SJSA1 (cell line): ENCODE measurements at places on chromosomes 12 and 14. TPM values are rescaled to one million over a fixed set of nuclear protein-coding genes. Genes with fewer than 3 reads are reported as not detected.
A peak's percentile ranks its signal among the peaks of the same experiment; 100 is the strongest.

The HAL gene
- total RNA-seq, result 0.18 and 0.34 TPM in 2 replicates

GRCh38 chr14:54338696-54339317 is 58.0 kb upstream of the CDKN3 start:
- 0 out of 2 replicates have a peak, but pooled peaks cover 3% of the 10 kb centered on the region for H3K27me3 ChIP-seq
- no peaks in the 10 kb centered on the region for H3K36me3 ChIP-seq

GRCh38 chr12:52534482-52534881 is 14.3 kb upstream of the KRT5 start:
- H3K36me3 ChIP-seq, result no peaks in the 10 kb centered on the region
- H3K4me1 ChIP-seq, result peaks cover 13% of the 10 kb centered on the region
- H3K27ac ChIP-seq, result no peak overlapping the region
- H3K4me3 ChIP-seq, result no peak overlapping the region
- H3K27me3 ChIP-seq, result 0 out of 2 replicates have a peak, but pooled peaks cover 14% of the 10 kb centered on the region

- no peak overlapping the region for H3K4me3 ChIP-seq
- H3K27ac ChIP-seq, result no peak overlapping the region
- no peaks in the 10 kb centered on the region for H3K36me3 ChIP-seq
- peak; percentile 42 for DNase-seq
- H3K4me1 ChIP-seq, result no peaks in the 10 kb centered on the region; the same call in 1 of the 2 replicates
Observed at GRCh38 chr14:45743884-45744283, 490.9 kb upstream of the MIS18BP1 start.

GRCh38 chr12:27297566-27297965 is 35.1 kb upstream of the BMAL2 start:
- H3K4me3 ChIP-seq, result no peak overlapping the region
- peaks cover 7% of the 10 kb centered on the region for H3K36me3 ChIP-seq
- DNase-seq, result no peak
- no peak overlapping the region for H3K27ac ChIP-seq

DNA sequence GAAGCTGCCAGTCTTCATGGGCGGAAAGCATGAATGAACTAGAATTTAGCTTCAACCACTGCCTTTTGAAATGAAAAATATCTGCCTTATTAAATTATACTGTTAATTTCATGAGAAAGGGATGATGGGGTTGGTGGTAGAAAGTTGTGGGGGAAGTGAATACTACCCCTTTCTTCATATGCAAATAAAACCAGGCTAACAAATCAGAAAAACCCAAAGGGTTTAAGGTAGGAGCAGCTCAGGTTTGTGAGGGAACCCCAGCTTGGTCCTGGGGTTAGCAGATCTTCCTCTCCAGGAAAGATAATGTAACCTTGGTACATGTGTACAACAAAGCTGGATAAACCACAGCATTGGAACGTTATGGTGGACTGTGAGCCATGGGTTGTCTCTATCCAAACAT is 84.0 kb downstream of the PPP2R5C start:
- no peak overlapping the region for H3K4me3 ChIP-seq
- no peaks in the 10 kb centered on the region for H3K27me3 ChIP-seq
- DNase-seq, result no peak
- H3K36me3 ChIP-seq, result peaks cover 15% of the 10 kb centered on the region

GRCh38 chr12:50621399-50622300 is 116.9 kb downstream of the DIP2B start:
- no peak overlapping the region for H3K4me3 ChIP-seq
- no peaks in the 10 kb centered on the region for H3K36me3 ChIP-seq
- H3K4me1 ChIP-seq, result peaks cover 65% of the 10 kb centered on the region
- H3K27ac ChIP-seq, result peak overlapping the region; percentile 32
- peak; percentile 57 for DNase-seq
- no peaks in the 10 kb centered on the region for H3K27me3 ChIP-seq

GRCh38 chr14:70887207-70887681 is 20.0 kb upstream of the PCNX1 start:
- DNase-seq, result no peak
- H3K27me3 ChIP-seq, result no peaks in the 10 kb centered on the region
- no peak overlapping the region for H3K4me3 ChIP-seq
- H3K36me3 ChIP-seq, result no peaks in the 10 kb centered on the region
